ENCODE measurements at places on chromosomes 7 and 10.

DNA sequence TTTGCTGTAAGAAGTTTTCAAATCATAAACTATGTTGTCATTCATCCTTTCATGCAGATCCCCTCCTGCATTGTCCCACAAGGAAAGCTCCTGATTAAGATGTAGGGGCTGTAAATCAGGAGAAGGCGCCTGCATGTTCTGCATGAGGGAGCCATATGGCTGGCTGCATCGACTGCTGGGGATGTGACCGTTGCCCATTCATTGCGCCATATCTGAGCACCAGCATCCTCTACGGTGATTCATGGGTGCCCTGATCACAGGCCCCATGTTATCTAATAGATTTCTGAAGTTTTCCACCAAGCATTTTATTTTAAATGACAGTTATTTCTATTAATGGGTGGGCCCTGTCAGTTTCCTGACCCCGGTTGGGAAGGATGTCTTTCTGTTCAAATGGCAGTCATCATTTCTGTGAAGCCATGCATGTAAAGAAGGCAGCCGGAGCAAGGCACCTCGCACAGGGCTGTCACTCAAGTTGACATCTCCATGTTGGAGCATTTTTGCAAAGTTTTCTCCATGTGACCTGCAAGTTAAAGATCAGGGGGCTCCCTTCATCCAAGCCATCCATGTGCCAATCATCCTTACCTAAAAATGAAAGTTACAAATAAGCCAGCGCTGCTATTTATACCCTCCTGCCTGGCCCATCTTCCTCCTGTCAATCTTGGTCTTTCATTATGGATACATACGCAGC lies 128.8 kb downstream of the TEX36 start:
- no peak for DNase-seq

GRCh38 chr7:44338600-44338999 lies 13.2 kb upstream of the CAMK2B start:
- no peak for DNase-seq

- DNase-seq = no peak
These were observed 165.5 kb downstream of the CDK14 start for GRCh38 chr7:90761584-90761983.

- DNase-seq = no peak
These were observed 48.1 kb downstream of the WIPF3 start for GRCh38 chr7:29854257-29854938.

Data from suprapubic skin (tissue), 4 donors.